ENCODE measurements at places on chromosomes 16 and 17.

GRCh38 chr17:50381920-50382319 is 8.9 kb downstream of the EME1 start:
- DNase-seq = no peak

DNA sequence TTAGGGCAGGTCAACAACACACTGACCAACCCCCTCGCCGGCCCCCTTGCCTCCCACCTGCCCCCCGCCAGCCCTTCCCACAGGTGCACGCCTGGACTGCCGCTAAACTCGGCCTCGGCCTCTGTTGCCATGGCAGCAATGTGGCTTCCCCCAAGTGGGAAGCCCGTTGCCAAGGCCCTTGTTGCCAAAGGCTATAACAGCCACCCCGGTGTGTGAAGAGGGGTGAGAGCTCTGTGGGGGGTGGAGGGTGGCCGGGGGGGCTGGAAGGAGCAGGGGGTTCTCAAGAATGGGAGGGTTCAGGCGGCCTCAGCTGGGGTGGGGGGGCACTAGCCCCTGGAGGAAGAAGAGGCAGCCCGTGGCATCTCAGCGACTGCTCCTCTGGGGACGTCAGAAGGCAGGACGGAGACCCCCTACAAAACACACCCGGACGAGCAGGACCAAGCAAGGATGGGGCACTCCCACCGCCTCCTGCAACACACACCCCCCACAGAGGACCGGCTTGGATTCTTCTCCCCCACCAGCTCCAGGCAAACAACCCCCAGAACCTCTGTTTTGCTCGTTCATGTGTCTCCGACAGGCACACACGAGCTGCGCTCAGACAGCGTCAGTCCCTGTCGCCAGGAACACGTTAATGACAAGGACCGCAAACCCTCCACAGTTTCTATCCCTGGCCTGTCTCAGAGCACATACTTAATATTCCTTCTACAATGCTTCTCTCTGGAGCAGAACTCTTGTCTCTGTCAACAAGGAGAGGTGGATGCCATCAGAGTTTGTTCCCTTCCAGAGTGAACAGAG is 55.7 kb downstream of the ABR start:
- DNase-seq = no peak

- DNase-seq = no peak
Observed at GRCh38 chr16:65116216-65116615, 5.6 kb downstream of the CDH11 start.

DNA sequence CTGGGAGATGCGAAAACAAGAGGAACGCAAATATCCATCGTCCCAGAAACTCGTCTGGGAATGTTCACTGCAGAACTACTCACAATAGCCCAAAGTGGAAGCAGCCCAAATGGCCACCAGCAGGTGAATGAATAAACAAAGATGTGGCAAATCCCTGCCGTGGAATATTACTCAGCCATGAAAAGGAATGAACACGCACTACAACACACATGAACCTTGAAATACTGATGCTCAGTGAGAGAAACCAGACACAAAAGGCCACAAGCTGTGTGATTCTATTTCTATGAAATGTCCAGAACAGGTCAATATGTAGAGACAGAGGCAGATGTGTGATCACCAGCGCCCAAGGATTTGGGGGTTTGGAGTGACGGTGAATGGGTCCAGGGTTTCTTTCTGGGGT is 169.8 kb downstream of the IRF8 start:
- DNase-seq = no peak

GRCh38 chr17:78053777-78054468 is 74.6 kb downstream of the TMC6 start:
- no peak for DNase-seq

- no peak for DNase-seq
Observed at GRCh38 chr17:43316522-43317142, 82.2 kb upstream of the ARL4D start.

GRCh38 chr17:49631496-49631895 is 46.4 kb downstream of the SPOP start:
- no peak for DNase-seq

GRCh38 chr16:70803319-70803718 is 2.4 kb upstream of the VAC14 start:
- no peak for DNase-seq

- DNase-seq = no peak
Observed at GRCh38 chr17:80984749-80985148, 6.9 kb upstream of the CHMP6 start.

- no peak for DNase-seq
Observed at GRCh38 chr16:68994324-68994723, 111.1 kb upstream of the HAS3 start.

- no peak for DNase-seq
Observed at GRCh38 chr17:60744355-60744966, 66.8 kb downstream of the BCAS3 start.

DNA sequence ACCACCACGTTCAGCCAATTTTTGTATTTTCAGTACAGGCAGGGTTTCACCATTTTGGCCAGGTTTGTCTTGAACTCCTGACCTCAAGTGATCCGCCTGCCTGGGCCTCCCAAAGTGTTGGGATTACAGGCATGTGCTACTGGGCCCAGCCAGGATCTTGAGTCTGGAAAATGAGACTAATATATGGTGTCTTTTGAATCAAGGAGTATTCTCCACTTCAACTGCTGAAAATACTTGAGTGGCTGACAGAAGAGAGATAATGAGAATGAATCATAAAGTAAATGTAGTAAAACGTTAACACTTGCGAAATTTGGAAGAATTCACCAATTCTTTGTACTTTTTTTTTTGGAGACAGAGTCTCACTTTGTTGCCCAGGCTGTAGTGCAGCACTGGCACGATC is 16.6 kb downstream of the SMYD4 start:
- DNase-seq = no peak

DNA sequence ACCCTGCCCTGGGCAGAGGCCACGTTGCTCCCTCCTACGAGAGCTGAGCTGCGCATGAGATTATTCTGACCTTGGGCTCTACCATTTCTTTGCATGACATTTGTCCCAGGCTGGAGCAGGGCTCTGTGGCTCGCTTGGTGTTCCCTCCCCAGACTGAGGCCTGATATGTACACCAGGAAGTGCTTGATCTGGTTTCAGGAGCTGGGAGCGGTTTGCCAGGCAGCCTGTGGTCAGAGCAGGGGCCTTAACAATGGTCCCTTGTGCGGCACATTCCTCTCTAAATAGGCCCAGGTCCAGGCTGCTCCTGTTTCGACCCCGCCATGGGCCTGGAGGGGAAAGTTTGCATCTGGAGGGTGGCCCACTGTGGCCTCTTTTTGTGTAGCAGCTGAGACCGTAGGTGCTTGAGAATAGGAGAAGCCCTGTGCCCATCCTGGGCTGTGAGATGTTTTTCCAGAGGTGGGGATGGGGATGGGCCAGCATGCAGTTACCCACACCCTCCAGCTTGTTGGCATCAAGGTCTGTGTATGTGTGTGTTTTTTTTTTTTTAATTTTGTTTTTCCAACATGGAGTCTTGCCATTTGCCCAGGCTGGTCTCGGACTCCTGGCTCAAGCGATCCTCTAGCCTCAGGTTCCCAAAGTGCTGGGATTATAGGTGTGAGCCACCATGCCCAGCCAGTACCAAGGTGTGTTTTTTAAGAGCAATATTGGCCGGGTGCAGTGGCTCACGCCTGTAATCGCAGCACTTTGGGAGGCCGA is 253.9 kb downstream of the SEC14L1 start:
- DNase-seq = no peak

DNA sequence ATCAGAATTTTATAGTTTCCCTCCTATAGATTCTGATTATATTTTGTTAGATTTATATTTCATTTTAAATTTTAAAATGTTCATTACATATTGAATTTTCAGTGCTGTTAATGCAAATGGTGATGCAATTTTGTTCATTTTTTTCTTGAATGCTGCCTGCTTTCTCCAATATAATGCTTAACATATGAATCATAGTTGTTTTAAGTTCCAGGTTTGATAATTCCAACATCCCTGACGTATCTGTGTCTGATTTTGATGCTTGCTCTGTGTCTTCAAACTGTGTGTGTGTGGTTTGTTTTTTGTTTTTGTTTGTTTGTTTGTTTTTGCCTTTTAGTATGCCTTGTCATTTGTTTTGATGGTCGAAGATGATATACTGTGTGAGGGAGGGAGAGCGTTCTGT is 134.7 kb upstream of the ELAC2 start:
- no peak for DNase-seq

- no peak for DNase-seq
Observed at GRCh38 chr17:40622509-40622928, 25.1 kb downstream of the SMARCE1 start.

GRCh38 chr16:81992859-81993258 is 18.4 kb downstream of the SDR42E1 start:
- no peak for DNase-seq

DNA sequence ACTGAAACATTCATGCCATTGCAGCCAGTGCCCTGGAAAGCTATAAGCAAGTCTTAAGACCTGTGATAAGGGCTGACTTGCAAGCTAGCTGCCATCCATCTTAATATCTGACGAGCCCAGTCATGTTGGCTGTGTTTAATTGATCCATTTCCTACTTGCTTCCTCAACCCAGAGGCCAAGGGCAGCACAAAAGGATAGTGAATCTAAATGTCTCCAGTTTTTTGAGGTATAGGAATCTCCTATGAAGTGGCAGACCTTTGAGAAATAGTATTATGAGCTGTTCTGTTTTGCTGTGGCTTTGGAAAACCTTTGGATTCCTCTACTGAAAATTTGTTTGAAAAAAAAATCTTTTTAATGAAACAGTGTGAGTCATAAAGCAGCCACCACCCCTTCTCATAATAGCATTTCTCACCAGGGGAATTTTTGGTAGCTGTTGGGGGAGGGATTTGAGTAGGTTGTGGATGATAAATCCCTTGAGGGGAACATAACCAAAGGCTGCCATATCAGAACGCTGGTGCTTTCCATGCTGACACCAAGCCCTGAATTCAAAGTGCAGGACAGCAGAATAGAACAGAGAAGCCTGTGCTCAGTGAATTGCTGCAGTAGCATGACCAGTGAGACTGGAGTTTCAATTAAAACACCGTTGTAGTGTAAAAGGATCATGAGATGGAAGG is 12.9 kb downstream of the ZNRF1 start:
- no peak for DNase-seq

- DNase-seq = no peak
Observed at GRCh38 chr16:66948134-66948836, 12.8 kb upstream of the CES3 start.

DNA sequence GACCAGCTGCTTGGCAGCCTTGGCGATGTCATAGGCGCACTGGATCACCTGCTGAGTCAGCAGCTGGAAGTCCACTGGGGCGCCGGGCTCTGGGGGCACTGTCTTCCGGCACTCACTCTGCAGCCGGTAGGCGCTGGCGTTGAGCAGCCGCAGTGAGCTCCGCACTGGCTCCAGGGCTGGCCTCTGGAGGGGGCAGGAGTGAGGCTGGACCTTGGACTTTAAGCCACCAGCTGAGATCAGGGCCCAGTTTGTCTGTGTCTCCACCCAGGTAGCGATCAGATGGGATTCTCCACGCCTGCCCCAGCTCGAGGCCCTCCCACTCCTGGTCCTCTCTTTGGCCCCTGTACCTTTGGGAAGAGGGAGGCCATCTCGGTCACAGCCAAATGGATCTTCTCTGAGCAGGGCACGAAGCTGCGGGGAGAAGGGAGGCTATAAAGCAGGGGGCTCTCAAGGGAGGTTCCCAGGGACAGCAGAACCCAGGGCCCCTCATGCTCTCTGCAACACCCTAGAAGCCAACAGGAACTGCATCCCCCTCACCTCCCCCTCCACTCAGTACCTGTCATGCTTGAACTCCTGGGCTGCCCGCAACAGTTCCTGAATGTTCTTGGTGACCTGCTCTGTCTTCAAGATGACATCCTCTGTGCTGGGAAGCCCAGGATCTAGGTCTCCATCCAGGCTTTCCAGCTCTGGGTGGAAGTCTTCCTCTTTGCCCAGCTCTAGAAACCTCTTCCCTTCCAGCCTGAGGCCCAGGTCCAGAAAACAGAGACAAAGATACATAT is 6.4 kb downstream of the TP53I13 start:
- DNase-seq = no peak

GRCh38 chr16:56645838-56646237 is 5.8 kb upstream of the MT1B start:
- DNase-seq = no peak

DNA sequence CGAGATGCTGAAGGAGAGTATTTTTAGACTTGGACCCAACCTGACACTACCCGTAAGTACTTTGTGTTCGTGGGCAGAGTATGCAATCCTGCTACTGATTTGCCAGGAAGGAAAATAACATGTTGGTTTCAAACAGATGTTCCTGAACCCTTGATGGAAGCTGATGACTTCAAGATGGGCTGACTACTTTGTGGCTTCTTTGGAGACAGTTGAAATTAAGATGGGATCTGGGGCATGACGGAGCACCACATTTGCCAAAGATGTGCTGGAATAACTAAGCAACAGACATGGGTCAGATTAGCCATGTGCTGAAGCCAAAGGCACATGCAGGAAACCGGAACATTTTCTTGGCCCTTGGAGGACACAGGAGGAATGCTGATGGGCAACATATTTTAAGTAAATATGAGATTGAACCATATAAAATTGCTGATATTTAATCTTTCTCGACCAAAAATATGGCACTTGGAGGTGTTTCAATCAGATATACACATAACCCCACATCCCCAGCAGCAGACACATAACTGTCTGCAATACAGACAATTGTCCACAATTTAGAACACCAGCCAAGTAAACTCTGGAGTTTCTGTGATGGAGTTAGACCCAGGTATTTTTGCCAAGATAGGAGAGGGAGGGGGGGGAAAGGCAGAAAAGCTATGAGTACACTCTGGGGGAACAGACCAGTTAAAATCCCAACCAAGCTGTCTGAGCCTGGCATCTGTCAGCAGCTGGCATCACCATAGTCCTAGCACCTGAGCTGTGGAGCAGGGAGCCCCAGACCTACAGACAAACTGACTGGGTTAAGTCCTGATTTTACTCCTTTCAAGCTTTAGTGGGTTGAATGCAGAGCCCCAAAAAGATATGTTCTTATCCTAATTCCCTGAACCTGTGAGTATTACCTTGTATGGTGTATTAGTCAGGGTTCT is 329.4 kb upstream of the CDH5 start:
- no peak for DNase-seq

GRCh38 chr17:63549289-63549945 is 860 bp upstream of the DCAF7 start:
- no peak for DNase-seq

GRCh38 chr17:81230043-81230820 is 7.5 kb upstream of the CEP131 start:
- no peak for DNase-seq

DNA sequence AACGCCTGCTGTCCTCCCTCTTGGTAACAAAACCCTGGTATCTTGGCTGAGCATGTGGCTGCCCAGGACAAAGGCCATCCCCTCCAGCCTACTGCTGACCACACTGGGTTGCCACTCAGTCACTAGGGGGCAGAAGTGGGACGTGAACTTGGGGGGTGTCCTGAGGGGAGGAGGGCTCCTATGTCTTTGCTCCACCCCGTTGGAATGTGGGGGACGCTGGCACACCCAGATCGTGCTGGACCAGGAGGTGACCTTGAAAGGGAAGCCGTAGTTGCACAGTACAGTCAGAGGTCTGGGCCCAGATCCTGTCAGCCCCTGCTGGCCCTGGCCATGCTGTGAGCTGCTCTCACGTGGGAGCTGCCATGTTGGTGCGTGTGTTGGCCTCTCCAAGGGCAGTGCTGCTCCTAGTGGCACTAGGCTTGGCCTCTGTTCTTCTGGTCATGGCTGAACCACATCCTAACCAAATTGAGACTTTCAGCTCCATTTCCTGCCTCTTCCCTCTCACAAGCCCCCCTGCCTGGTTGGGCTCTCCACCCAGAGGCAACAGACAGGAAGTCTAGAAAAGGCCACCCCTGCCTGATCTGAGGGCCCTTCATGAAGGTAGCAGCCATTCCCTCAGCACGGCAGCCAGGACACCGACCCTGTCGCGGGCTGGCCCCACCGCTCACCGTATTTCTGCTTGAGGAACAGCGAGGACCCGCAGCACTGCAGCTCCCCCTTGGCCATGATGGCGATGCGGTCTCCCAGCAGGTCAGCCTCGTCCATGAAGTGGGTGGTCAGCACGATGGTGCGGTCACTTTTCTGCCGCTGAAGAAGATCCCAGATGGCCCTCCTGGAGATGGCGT is 29.0 kb upstream of the RNPS1 start:
- DNase-seq = no peak

Measured in esophagus squamous epithelium (tissue), 5 donors.